ENCODE measurements at places on chromosomes 13 and 19.

DNA sequence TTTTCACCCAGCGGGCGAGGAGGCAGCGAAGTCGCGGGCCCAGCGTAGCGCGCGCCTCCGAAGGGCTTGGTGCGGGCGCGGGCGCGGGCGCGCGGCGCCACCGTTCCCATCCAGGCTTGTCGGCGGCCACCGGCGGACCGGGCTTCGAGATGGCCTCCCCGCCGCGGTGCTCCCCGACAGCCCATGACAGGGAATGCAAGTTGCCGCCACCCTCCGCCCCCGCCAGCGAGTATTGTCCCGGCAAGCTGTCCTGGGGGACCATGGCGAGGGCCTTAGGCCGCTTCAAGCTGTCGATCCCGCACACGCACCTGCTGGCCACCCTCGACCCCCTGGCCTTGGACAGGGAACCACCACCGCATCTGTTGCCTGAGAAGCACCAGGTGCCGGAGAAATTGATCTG, at the start of gene WDR88:
Gene WDR88 (plus strand): TSS at position 94 of the 400 bp plus-strand sequence. CDS start 56 bp downstream, at position 150.
- DNase-seq, result no peak

DNA sequence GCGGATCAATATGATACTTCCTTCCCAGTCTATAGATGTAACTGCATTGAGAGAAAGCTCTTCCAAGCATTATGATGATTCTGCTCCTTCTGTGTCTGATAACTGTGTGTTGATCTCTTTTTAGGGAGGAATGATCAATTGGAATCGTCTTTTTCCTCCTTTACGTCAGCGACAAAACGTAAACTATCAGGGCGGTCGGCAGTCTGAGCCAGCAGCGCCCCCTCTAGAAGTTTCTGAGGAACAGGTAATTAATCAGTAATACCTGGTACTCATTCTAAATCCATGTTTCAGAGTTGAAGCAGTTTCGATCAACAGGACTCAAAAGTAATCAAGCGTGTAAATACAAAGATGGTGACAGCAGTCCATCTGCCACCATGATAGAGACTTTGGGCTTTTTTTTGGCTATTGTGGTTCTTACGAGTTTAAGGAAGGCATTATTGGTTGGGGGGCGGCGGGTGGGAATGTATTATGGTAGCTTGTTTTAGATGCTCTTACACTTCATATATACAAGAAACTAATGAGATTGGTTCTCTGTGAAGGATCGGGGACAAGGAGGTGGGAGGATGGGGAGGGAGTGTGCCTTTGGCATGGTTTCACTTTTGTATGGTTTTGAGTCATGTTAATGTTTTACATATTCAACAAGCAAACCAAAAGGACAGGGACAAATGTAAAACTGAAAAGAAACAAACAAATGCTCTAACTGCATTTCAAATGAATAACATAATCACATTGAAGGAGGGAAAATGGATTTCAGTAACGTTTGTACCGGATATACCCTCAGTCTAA, 60.7 kb upstream of the GPR183 start:
- DNase-seq, result no peak

DNA sequence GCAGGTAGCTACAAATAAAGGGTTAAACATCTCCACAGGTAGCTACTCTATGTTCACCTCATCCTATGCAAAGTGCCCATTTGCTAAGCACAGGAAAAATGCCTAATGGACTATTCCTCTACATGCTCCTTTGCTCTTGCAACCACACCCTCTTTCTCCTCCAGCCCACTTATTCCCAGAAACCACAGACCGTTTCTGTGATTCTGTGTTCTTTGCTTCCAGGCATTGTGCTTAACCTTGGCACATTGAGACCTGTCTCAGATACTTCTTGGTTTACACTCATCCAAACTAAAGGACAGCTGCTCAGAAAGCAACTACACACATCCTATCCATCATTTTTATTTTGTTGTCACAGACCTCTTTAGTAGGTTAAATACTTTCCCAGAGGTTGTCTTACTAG, 785.0 kb upstream of the MIR17HG start:
- no peak for DNase-seq

DNA sequence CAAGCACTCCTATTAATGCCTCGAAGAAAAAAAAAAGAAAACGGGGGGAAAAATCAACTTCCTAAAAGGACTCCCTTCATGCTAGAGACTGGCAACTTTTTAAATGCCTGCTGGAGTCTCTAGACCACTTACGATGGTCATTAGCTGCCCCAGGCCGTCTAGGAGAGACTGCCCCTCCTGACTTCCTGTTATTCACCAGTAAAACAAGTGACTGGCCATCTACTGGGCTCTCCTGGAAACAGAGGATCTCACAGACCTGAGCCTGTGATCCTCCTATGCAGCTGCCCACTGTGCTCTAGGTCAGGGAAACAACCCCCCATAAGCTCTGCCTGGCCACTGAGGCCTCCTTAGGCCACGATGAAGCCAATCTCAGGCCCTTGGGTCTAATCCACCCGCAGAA, 7.4 kb downstream of the ZNF266 start:
- no peak for DNase-seq

DNA sequence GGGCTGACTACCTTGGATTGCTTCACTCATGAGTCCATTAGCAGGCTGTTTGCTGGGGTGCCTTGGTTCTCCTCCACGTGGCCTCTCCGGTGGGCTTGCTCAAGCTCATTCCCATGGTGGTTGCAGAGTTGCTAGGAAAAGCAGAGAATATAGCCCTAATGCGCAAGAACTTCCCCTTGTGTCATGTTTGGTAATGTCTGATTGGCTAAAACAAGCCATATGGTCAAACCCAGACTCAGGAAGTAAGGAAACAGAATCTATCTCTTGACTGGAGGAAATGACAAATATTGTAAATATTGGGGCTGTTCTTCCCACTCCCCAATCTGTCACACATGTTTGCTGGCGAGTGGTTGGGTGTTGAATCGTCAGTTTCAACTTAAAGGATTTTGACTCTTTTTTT, 12.1 kb downstream of the NFILZ start:
- DNase-seq, result peak; percentile 11

- peak; percentile 85 for DNase-seq
These were observed 2.7 kb downstream of the ADGRE5 start for GRCh38 chr19:14383661-14384555.

DNA sequence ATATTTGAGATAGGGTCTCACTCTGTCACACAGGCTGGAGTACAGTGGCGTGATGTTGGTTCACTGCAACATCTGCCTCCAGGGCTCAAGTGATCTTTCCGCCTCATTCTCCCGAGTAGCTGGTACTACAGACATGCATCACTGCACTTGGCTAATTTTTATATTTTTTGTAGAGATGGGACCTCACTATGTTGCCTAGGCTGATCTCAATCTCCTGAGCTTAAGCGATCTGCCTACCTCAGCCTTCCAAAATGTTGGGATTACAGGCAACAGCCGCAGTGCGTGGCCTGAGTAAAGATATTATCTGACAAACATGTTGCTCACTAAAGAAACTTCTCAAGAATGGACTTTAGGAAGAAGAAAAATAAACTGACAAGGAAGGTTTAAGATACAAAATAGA, 125.4 kb upstream of the ABCC4 start:
- DNase-seq, result no peak

GRCh38 chr13:113061796-113062425, 43.7 kb upstream of the F7 start:
- no peak for DNase-seq

DNA sequence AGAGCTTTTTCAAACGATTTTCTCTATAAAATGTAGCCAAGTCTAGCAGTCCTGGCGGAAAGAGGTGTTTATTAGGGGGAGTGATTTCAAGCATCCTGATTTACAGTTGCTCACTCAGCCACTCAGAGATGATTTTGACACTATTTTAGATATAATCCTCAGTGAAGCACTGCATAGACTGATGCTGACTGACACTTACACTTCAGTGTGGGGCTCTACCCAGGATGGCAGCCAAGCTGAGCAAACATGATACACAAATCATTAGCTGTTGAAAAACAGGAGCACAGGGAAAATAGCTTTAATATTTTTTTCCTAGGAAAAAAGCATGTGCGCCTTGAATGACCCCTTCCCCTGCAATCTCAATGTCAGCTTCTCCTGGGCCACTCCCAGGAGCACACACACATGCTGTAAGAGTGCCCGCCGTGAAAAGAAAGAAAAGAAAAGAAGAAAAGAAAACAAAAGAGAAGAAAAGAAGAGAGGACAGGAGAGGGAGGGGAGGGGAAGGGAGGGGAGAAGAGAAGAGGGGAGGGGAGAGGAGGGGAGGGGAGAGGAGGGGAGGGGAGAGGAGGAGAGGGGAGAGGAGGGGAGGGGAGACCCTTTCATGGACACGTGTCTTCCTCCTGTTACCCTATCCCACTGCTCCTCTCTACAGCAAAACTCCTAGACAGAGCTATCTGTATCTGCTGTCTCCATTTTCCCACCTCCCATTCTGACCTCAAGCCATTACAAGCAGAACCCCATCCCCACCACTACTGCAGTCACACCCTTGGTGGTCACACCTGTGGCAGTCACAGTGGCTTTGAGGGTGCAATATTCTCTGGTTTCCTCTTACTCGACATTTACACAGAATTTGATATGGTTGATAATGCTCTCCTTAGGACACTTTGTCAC, 36.4 kb downstream of the RCBTB2 start:
- DNase-seq, result no peak

GRCh38 chr19:13866463-13867046, 10.4 kb upstream of the NANOS3 start:
- DNase-seq, result no peak

GRCh38 chr19:1953037-1953436, 12.1 kb downstream of the CSNK1G2 start:
- DNase-seq, result no peak

DNA sequence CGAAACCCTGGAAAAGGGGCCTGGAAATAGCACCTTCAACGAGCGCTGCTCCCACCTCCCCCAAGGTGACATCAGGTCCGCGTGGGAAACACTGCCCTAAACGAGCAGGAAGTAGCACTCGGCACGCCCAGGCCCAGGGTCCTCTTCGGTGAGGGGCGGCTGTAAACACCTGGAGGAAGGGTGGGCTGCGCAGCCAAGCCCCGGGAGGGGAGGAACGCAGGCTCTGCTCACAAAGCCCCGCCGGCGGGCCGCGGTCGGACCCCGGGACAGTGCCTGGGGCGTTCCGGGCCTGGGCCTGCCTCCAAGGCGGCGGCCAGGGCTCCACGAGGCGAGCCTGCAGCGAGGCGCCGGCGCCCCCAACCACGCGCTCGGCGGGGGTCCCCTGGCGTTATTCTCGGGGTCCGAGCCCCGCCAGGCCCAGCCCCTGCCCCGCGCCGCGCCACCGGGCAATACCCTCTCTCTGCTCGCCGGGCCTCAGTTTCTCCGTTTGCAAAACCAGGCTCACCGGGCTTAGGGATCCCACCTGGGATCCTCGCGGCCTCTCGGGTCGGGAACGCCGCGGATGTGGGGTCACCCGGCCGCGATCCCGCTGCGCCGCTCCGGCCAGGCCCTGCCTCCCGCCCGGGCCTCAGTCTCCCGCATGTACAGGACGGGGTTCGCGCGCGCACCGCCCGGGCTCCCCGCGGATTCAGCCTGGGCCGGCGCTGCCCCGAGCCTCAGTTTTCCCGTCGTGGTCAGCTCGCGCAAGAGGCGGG, 630 bp downstream of the RNF126 start:
- DNase-seq, result peak; percentile 78

Measured in inflammatory macrophage (primary cell).